ENCODE measurements at places on chromosomes 2 and 18.
A peak's percentile ranks its signal among the peaks of the same experiment; 100 is the strongest.

GRCh38 chr2:68806511-68807109, 64.6 kb downstream of the BMP10 start:
- DNase-seq, result no peak

DNA sequence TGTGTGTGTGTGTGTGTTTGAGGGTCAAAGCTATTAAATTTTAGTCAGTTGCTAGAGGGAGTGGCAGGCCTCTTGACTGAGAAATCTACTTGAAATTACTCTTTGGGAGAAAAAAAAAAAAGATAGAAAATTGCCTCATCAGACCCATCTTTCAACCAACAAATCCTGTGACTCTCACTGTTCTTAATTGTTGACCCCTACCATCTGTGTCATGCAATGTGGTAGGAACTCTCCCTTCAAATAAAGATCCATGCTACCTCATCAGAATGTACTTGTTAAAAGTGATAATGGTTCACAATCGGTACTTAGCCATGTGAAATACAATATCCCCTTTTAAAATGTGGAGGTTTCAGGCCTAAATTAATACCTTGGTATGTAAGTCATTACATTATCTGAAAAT, 670.8 kb upstream of the FANCL start:
- DNase-seq, result no peak

GRCh38 chr18:959854-960253, 55.2 kb downstream of the ADCYAP1 start:
- no peak for DNase-seq

- DNase-seq, result peak; percentile 8
These were observed 99.8 kb downstream of the ZNF236 start for GRCh38 chr18:76922107-76922506.

- no peak for DNase-seq
These were observed 277.7 kb upstream of the MAP2 start for GRCh38 chr2:209145941-209146681.

DNA sequence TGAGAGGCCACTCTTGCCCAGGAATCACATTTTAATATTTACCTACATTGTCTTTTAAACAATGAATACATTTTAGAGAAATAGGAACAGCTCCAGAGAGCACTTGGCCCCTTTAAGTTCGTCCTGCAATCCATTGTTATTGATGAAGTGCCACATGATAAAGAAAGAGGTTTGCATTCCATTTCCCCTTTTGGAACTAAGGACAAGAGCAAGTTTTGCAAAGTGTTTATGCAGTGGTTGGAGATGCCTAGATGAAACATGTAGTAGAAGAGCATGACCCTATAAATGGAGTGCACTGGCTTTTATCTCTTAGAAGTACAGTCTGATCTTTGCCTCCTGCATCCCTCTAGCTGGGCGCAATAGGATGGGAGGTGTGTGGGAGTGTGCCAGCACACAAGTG, 118.7 kb upstream of the CNTNAP5 start:
- DNase-seq, result no peak

DNA sequence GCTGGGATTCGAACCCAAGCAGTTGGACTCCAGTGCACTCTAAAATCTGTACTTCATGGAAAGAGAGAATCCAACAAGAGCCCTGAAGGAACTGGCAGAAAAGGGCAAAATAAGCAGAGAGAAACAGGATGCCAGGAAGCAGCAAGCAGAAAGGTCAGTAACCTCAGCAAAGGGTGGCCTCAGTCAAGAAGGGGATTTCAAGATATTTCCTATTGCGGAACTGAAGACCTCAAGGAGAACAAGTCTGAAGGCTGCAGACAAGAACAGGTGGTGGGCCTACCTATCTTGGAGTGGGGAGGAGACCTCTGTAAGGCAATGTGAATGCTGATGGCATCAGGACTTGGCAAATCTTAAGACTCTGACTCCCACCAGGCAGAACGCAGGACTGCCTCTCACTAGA, 20.1 kb upstream of the MREG start:
- DNase-seq, result no peak

GRCh38 chr2:42102591-42103450, 55.0 kb downstream of the PKDCC start:
- peak; percentile 15 for DNase-seq

DNA sequence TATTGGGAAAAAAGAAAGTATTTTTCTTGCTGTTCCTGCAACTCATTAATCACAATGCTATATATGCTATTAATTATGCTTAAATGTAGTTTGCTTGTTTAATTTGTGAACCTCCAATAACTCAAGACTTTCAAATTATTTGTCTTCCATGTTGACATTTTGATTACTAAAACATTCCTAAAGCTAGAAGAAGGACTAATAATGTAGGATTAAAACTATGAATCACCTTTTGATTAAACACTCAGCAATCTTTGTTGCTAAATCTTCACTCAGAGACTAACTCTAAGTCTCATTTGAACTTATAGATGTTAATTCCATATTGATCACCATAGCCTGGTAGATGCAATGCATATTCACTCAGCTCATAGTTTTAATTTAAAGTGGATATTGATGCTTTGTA, 524.6 kb upstream of the ZEB2 start:
- DNase-seq, result no peak

DNA sequence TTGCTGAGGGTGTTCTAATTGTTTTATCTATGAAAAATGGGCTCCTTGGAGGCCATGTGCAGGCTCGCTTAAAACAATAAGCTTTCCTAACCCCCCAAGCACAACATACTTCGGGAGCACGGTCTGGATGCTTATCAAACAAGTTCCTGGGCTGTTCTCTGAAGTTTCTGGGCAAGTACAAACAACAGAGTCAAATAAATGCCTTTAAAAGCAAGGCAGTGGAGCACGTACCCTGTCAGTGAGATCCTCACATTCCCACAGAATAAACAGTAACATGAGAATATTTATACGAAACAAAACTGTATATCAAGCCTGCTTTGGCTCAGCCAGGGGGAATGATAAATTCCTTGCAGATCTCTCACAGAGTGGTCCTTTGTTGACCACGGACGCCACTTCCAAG, 44.8 kb downstream of the FTCDNL1 start:
- DNase-seq, result no peak

GRCh38 chr2:215895330-215895729, 118.0 kb downstream of the MREG start:
- DNase-seq, result no peak

GRCh38 chr2:187404431-187405110, 43.5 kb downstream of the CALCRL start:
- no peak for DNase-seq

DNA sequence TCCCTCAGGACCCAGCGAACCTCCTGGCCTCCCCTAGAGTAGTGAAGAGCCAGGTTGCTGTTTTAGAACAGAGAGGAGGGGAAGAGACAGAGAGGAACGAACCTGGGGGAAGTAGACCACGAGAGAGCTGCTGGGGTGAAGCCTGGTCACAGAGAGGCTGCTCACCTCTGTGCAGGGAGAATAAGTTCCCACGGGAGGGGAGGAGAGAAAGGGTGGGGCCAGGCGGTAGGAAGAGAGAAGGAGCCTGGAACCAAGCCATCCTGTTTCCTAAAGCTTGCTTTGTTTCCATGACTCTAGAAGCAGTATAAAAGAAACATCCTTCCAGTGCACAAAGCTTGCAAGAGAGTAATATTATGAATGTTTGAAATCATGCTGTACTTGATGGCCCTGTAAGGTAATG, 147.9 kb downstream of the MYT1L start:
- DNase-seq, result no peak

DNA sequence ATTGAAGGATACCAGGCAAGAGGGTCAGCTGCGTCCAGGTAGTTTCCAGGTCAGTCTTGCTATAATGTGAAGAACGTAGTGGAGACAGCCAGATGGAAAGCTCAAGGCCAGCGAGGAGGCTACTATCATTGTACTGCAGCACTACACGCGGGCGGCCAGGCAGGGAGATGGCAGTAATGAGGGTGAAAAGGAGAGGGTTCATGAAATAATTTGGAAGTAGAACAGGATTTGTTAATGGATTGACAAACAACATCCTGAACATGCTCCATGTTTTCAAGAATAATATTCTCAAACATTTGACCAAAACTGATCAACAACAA, 17.1 kb downstream of the SPIRE1 start:
- DNase-seq, result no peak

DNA sequence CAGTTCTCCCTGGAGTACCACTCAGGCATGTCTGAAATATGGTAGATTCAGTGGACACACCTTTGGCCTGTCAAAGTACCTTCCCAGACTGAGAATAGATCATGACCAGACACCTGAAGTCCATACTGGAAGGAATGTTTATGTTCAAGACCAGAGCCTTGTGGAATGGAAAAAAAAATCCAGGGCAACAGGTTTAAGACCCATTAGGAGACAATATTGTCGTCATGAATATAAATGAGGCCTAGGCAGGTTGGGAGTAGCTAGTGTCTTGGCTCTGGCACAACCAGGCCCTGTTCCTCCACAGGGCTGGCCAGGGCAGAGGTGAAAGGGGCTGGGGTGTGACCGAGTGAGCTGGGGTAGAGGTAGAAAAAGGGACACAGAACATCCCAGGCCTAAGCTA, 13.2 kb upstream of the ATRAID start:
- no peak for DNase-seq

DNA sequence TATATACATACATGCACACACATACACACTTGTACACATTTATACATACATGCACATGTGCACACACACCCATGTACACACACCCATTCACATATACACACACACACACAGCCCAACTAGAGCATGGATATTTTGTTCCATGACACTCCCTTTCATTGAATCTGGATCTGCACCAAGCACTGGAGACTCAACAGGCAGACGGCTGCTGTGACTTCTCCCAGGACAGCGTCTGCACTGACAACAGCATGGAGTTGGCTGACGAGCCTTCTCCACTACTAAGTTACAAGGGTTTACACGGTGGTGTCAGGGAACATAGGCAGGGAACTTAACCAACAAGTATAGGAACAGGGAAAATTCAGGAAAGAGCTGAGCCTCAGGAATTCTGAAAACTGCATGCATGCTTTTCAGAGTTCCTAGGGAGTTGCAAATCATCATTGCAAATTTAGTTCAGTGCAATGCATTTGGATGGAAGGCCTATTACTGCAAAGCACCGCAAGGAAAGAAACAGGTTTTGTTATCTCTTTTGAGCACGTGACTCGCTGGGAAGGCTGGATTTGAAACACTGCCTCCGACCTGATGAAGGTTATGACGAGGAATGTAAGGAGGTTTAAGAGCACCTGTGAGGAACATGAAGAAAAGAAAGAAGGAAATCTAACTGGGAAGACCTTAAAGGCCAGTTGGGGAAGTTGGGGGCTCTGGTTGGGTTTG, 35.9 kb downstream of the TMEM18 start:
- no peak for DNase-seq

DNA sequence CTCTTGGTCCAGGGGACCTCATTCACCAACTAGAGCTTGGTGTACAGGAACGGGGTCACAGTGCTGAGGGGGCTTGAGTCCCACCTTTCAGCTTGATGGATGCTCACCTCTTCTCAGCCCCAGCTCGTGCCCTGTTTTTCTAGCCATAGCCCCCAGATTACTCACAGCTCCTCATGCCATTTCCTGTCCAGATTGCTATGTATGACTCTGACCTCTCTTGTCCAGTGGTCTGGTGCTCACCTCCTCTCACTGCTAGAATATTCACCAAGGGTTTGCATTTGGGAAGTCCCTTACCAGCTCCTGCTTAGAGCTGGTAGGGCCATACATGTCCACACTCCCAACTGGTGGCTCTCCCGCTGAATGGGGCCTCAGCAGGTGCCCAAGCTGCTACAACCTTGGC, 5.9 kb downstream of the LBX2 start:
- DNase-seq, result no peak

DNA sequence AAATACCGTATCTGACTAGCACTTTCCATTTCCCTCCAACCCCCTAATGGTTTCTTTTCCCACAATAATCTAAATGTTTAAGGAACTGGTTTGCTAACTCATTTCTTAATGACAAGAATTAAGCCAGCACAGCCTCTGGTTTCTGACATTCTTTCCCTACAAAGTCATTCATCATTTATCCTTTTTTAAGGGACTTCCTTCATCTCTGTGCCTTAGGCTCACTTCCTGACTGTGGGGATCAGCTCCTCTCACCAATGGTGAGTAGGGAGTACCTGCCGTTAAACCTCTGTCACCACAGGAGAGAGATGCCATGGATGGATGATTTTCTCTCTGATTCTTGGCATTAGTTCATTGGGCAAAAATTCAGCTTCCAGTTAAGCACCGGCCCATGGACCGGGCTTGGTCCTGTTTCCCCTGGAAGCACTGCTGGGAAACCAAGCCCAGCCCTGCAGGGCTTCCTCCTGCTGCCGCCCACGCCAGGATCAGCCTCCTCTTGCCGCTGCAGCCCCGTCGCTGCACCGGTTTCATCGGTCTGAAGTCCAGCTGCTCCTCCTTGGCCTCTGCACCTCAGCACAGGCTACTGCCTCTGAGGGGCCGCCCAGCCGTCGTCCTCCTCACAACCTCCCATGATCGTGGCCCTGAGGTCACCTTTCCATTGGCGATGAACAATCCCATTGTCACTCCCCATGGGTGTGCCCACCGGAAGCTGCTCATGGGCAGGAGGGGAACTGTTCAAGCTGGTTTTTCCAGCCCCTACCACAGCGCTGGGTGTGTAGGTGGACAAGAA, 64.0 kb upstream of the ZNF516 start:
- no peak for DNase-seq

DNA sequence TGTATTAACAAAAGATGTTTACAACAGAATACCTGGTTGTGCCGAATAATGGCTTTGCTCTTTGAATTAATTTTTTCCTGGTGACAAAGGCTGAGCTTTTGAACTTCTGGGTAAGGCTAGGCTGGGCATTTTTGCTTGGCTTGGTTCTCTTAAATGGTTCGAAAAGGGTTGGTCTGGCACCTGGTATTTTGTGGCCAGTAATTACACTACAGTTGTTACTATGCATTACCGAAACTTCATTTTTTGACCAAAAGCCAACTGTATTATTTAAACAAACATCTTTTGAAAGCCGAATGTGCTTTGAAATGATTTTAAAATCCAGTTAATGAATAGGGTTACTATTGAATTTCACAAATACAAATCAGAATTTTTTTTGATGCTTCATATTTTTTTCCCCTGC, 19.4 kb upstream of the NFE2L2 start:
- DNase-seq, result no peak

GRCh38 chr2:172843266-172843582, 107.6 kb downstream of the RAPGEF4 start:
- no peak for DNase-seq

DNA sequence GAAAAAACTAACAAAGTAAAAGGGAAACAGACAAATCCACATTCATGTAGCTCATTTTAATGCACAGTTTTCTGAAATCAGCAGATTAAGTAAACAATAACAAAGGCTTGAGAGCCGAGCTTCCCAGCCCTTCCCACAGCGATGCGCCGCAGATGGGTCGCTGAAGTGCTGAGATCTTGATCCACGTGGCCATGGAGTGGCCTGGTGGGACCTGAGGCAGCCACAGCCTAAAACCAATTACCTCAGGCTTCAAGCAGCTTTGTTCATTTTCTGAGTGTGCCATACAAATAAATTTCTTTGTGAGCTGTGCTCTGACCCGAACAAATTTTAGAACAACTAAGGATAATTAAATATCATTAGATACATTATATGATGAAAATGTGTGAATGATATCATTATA, 25.6 kb upstream of the CYRIA start:
- DNase-seq, result no peak

- no peak for DNase-seq
These were observed 326.4 kb downstream of the EIPR1 start for GRCh38 chr2:3051266-3051665.

Measured in stimulated activated CD4-positive, alpha-beta T cell treated with anti-CD3 and anti-CD28 coated beads, Interleukin-15, amount 100 ng/mL, for 1 hour (primary cell).